ENCODE measurements at places on chromosomes 3 and 15.

DNA sequence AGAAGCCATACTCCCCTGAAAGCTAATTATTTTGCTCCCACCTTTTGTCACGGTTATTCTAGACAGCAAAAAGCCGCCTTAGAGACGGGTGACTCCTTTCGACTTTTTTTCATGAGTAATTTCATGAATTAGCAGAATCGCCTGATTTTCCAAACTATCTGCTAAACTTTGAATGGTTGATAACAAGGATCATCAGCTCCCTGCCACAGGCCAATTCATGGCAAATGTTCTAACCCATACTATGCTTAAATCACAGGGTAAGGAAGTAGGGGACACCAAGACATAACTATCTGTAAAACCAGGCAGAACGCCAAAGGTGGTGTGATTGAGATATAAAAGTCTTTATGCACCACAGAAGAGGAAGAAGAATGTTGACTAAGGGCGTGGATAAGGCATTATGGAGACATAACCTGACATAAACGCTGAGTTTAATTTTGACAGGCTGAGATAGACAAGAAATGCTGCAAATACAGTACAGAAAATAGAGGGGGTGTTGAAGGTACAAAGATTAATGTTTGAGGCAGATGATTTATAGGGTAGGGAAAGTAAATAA is 891 bp upstream of the DMXL2 start:
- DNase-seq: no peak

- DNase-seq: no peak
These were observed 1.5 kb upstream of the EPHB1 start for GRCh38 chr3:134793562-134793961.

- no peak for DNase-seq
These were observed 44.6 kb upstream of the FILIP1L start for GRCh38 chr3:100158918-100159330.

DNA sequence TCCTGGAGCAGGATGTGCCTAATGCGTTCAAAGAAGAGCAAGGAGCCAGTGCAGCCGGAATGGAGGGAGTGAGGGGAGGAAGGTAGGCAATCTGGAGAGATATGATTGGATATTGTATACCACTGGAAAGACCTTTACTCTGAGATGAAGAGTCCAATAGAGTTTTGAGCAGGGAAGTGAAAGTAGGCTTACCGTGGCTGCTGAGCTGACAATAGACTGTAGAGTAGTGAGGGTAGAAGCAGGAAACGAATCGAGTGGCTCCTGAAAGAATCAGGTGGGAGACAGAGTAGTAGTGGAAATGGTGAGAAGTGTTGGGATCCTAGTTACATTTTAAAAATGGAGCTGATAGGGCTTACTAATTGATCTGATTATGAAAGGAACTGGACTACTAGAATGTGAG is 51.8 kb upstream of the NUDT16 start:
- DNase-seq: no peak

GRCh38 chr3:193814166-193814892 is 221.3 kb downstream of the OPA1 start:
- DNase-seq: no peak

- no peak for DNase-seq
These were observed 87.0 kb downstream of the KLHL25 start for GRCh38 chr15:85707519-85708338.

- DNase-seq: no peak
These were observed 5.5 kb upstream of the BUB1B start for GRCh38 chr15:40155270-40155910.

- DNase-seq: no peak
These were observed 40.8 kb downstream of the KCNAB1 start for GRCh38 chr3:156161172-156161571.

- no peak for DNase-seq
These were observed 15.9 kb upstream of the HHLA2 start for GRCh38 chr3:108280476-108280875.

DNA sequence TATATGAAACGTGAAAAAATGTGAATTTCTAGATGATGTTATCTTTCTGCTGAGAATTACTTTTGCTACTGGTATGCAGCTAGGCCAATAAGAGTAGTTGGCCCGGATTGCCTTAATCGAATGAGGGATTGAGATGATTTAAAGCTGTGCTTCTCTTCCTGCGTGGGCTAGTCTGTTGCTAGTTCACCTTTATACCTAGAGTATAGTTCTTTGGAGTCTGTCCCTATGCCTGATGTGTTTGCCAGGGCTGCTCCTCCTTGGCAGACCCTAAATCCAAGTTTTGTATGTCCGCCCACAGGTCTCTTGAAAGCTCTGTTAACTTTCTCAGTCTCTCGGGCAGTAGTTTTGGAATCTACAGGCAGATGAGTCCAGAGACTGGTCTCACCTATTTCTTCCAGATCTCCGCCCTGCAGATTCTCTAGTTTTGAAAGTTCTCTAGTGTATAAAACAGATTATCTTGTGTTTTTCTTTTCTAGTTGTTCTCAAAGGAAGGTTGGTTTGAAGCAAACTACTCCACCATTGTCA is 64.9 kb downstream of the MEF2A start:
- no peak for DNase-seq

DNA sequence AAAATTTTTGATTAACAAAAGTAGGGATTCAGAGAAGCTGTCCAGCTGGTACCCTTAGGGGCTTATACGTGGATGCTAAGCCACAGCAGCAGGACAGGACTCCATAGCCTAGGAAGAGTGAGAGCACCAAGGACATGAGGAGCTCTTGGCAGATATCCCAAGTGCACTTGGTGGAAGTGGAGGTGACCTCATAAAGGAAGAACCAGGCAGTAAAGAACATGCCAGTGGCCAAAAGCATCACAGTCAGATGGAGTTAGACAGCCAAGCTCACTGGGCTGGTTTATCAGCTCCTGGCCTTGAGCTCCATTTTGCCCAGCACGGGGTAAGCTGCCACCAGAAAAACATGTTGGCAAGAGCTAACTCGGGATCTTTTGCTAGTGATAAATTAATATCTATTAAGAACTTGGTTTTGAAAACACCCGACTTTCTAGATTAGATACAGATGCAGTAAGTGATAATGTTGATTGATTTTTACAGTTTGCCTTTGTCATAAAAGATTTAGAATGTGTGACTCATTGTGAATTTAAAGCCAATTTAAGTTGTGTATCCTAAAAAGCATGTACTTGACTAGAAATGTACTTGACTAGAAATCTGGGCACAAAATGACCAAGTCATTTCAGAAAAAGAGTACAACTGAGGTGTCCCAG is 108.0 kb downstream of the CMSS1 start:
- DNase-seq: no peak

DNA sequence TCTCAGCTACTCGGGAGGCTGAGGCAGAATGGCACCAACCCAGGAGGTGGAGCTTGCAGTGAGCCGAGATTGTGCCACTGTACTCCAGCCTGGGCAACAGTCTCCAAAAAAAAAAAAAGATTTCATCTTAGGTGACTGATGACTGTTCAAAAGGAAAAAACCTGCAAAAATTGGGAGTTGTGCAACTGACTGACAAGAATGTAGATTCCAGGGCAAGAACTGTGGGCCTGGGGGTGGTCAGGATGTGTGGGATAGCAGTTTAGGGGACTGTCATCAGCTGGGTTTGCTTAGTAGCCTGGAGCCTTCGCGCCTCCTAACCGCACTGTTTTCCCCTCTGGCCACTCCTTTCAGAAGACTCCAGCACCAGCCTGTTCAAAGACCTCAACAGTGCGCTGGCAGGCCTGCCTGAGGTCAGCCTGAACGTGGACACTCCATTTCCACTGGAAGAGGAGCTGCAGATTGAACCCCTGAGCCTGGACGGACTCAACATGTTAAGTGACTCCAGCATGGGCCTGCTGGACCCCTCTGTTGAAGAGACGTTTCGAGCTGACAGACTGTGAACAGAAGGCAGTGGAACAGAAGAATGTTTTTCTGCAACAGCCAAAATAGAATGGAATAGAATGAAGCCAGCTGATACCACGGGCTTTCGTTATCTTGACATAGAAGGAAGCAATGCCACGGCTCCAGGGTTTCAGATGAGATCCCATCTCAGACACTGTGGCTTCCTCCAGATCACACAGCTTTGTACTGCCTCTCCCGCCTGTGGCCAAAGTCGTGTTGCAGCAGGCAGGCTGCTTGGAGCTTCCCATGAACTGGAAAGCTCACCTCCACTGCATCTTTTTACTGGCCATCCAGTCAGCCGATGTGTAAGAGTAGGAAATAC is 75.3 kb upstream of the BLM start:
- no peak for DNase-seq

GRCh38 chr3:134029734-134030378 is at the start of gene SLCO2A1:
SLCO2A1 (minus strand) TSS chr3:134029925; CDS start chr3:134029802, 123 bp downstream.
- no peak for DNase-seq

DNA sequence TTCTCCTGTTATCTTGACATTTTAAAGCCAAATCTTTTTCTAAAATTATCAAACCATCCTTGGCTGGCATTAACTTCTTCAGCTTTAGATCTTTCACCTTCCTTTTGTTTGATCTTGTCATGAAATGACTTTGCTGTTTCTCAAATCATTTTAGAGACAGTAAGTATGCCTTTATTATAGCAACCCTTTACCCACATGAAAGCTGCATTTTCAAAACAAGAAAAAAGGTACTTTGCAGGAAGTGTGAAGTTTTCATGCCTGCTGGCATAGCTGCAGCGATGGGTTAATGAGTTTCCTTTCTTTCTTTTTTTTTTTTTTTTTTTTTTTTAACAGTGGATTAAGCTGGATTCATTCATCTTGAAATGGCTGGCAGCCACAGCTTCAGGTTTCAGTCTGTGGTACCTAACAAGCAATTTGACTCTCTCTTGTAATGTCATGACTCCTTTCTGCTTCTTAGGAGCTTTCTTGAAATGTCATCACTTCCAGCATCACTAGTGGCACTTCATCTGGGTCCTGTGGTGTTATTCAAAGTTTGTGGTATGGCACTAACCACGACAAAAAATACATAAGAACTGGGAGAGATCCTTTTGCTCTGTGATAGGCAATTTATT is 18.8 kb downstream of the SLC25A26 start:
- DNase-seq: no peak

GRCh38 chr3:180420016-180420415 is 181.9 kb upstream of the TTC14 start:
- DNase-seq: no peak

GRCh38 chr3:181985386-181985785 is 273.7 kb downstream of the SOX2 start:
- no peak for DNase-seq

DNA sequence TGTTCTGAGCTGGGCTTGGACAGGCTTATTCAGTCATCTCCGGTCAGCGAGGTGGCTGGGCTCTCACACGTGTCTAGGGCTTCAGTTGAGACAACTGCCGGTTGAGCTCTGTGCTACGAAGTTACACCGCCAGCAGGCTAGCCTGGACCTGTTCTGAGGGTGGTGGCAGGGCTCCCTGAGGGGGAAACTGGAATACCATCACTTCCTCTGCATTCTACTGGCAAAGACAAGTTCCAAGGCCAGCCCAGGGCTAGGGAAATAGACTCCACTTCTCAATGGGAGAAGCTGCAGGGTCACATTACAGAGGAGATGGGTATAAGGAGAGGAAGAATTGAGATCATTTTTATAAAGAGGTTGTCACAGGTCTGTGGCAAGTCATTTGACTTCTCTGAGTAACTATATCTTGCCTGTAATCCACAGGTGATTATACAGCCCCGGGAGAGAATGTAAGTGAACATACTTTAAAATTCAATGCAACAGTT is 106.8 kb upstream of the IL12A start:
- no peak for DNase-seq

- no peak for DNase-seq
These were observed 266.2 kb downstream of the OPA1 start for GRCh38 chr3:193859195-193859594.

DNA sequence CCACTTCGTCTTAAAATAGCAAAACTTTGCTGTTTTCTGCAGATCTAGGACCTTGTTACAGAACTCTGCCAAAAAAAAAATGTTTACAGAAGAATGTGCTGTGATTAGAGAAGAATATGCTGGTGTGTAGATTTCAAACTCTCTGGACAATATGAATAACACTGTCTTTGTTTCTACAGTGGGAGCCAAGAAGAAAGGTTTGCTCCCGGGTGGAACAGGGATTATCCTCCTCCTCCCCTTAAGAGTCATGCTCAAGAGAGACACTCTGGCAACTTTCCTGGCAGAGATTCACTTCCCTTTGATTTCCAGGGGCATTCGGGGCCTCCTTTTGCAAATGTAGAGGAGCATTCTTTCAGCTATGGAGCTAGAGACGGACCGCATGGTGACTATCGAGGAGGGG is 27.3 kb downstream of the RBM6 start:
- no peak for DNase-seq

DNA sequence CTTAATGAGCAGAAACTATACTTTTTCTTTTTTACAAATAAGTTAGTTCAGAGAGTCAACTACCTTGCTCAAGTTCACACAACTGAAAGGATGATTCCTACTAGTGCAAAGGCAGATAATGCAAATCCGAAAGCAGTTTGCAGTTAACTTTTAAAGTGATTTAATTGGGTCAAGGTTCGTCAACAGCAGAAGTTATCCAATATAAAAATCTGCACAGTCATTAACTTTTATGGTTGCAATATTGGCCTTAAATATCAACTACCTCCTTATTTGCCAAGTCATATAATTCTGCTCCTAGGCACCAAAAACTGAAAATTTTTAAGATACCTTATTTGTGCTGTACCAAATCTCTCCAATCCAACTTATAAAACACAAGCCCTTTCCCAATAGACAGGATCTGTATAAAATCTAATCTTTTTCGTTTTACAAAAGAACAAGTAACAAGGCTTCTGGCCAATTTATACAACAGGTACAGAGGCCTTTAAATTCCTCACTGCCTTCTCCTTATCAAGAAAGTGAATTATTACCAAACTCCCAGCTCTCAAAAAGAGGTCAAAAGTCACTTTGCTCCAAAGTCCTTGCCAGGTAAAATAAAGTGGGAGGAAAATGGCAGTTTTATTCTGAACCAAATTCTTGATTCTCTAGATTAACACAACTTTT is 416.6 kb upstream of the NECTIN3 start:
- no peak for DNase-seq

- DNase-seq: no peak
These were observed 10.4 kb downstream of the PEAK1 start for GRCh38 chr15:77409259-77410156.

DNA sequence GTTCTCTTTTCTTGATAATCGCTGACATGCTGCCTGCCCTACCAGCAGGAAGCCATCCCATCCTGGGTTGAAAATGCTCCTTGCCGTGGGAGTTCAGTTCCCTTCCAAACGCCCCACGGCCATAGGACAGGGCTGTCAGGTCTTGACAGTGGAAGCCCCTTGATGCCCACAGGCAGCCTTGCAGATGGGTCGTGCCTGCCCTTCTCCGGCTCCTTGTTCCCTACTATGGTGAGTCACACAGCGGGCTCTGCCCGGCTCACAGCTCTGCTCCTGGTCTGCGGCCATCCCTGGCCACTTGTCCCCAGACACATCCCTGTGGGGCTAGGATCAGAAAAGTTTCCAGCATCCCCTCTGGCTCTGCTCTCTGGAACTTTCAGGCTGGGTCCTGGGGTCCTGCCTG is 6.2 kb upstream of the APBA2 start:
- DNase-seq: no peak

All from activated CD8-positive, alpha-beta memory T cell treated with anti-CD3 and anti-CD28 coated beads for 1 hour (primary cell).